Common myeloid progenitor, CD34-positive (primary cell): ENCODE measurements at places on chromosomes 6 and 20.
A peak's percentile ranks its signal among the peaks of the same experiment; 100 is the strongest.

GRCh38 chr20:59701236-59701635 lies 96.9 kb downstream of the PHACTR3 start:
- peaks cover 37% of the 10 kb centered on the region for H3K27me3 ChIP-seq
- no peak overlapping the region for H3K4me3 ChIP-seq
- no peaks in the 10 kb centered on the region for H3K4me1 ChIP-seq
- DNase-seq = no peak
- H3K27ac ChIP-seq = no peak overlapping the region

- no peaks in the 10 kb centered on the region for H3K27me3 ChIP-seq
- no peak overlapping the region for H3K27ac ChIP-seq
- no peak for DNase-seq
- no peaks in the 10 kb centered on the region for H3K4me1 ChIP-seq
- H3K4me3 ChIP-seq = no peak overlapping the region
Measured at GRCh38 chr6:129104560-129104959, 221.6 kb downstream of the LAMA2 start.

DNA sequence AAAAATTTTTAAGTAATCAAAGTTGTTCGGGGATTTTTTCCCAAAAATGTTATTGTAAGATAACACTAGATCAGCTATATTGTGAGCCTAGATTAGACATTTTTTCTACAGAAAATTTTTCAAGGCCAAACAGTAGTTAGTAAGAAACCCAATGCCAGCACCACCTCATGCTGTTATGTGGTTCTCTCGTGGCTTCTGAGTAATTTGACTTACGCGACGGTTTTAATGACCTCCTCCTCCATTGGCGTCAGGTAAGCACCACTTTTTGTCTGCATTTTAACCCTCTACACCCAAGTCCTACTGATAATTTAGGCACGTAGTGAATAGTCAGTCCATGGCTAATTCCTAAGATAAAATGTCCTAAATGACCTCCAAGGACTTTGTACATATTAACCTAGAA lies 9.7 kb downstream of the RPS6KA2 start:
- H3K27ac ChIP-seq = no peak overlapping the region
- H3K36me3 ChIP-seq = no peaks in the 10 kb centered on the region
- no peaks in the 10 kb centered on the region for H3K4me1 ChIP-seq
- H3K27me3 ChIP-seq = no peaks in the 10 kb centered on the region
- DNase-seq = no peak

DNA sequence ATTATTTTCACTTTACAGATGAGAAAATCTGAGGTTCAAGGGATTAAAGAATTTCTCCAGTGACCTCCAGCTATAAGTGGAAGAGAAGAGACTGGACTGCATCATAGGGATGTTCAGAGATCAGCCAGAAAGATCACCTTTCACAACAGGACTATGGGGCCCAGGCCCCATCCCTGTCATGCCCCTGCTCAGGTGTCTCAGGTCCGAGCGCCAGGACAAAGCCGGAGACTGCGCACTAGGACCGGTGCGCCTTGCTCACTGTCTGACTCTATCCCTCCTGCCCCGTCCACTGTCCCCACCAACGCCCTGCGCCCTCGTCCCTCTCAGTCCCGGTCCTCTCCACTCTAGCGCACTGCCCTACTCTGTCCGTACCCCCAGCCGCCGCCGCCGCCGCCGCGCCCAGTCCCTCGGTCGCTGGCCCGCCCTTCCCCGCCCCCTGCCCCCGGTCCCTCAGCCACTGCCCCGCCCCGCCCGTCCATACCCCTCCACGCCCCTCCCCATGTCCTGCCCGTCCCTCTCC lies 521 bp upstream of the RAD21L1 start:
- H3K36me3 ChIP-seq = no peaks in the 10 kb centered on the region
- H3K4me3 ChIP-seq = peak overlapping the region; percentile 10
- DNase-seq = no peak
- no peak overlapping the region for H3K27ac ChIP-seq

- no peak overlapping the region for H3K4me3 ChIP-seq
- H3K4me1 ChIP-seq = peaks cover 70% of the 10 kb centered on the region
- peak; percentile 64 for DNase-seq
- H3K36me3 ChIP-seq = no peaks in the 10 kb centered on the region
- no peak overlapping the region for H3K27ac ChIP-seq
Measured at GRCh38 chr20:38725931-38726803, 1.9 kb downstream of the SLC32A1 start.

DNA sequence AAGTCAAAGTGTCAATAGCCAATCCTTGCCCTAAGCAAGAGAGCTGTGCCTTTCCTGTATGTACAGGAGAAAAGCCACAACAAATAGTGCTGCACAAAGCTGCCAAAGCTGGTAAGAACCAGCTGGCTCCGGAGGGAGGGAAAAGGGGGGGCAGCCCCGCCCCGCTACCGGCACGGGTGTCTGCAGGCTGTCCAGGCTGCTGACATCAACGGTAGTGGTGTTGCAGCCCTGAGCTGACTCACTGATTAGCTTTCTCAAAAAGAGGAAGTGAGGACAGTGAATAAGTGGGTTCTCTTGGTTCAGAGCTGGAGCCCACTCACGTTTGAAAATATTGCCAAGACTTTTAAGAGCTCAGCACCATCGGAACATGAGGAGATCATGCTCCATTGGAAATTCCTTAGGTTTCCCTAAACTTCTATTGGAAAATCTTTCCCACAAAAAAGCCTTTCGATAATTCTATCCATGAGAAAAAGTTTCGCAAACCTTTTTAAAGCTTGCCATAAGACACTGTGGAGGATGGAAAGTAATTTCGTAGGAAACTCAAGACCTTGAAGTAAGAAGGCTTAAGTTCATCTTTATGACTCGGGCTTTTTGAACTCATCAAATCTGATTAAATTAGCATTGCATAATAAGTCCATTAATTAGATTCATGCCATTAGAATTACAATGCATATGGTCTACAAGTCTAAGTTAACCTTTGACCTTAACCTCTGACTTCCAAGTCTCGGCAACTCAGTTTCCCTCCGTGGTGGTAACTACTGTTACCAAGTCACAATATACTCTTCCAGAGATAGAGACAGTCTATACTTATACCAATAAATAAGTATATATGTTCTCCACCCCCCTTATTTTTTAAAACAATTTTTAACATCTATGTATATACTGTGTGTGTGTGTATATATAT lies 67.0 kb downstream of the TNFRSF21 start:
- DNase-seq = peak; percentile 96
- H3K4me3 ChIP-seq = no peak overlapping the region
- H3K36me3 ChIP-seq = no peaks in the 10 kb centered on the region
- H3K27ac ChIP-seq = no peak overlapping the region
- H3K4me1 ChIP-seq = peaks cover 76% of the 10 kb centered on the region

- peak; percentile 83 for DNase-seq
- no peaks in the 10 kb centered on the region for H3K36me3 ChIP-seq
- no peaks in the 10 kb centered on the region for H3K27me3 ChIP-seq
- H3K4me1 ChIP-seq = no peaks in the 10 kb centered on the region
- H3K4me3 ChIP-seq = no peak overlapping the region
Measured at GRCh38 chr6:53623497-53623896, 42.1 kb downstream of the KLHL31 start.

DNA sequence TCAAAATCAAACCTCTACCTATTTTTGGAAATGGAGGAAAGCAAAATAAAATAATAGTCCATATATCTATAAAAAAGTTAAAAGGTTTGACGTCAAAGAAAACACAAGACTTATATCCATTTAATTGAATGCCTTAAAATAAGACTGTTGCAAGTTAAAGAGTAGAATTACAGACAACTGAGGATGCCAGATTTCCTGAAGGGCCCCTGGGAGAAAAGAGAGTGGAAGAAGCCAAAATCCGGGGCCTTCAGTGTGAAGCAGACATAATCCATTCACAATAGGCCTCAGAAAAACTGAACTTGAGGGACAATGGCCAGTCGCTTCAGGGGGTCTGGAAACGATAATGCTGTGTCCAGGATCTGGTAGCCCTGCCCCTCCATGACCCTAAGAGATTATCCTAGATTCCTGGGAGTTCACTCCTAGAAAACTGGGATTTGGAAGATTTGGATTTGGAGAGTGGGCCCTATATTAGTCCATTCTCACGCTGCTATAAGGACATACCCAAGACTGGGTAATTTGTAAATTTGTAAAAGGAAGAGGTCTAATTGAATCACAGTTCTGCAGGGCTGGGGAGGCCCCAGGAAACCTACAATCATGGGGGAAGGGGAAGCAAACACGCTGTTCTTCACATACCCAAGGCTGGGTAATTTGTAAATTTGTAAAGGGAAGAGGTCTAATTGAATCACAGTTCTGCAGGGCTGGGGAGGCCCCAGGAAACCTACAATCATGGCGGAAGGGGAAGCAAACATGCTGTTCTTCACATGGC lies 94.0 kb upstream of the SLC2A12 start:
- no peak for DNase-seq
- H3K4me3 ChIP-seq = no peak overlapping the region
- H3K27ac ChIP-seq = no peak overlapping the region
- no peaks in the 10 kb centered on the region for H3K36me3 ChIP-seq

DNA sequence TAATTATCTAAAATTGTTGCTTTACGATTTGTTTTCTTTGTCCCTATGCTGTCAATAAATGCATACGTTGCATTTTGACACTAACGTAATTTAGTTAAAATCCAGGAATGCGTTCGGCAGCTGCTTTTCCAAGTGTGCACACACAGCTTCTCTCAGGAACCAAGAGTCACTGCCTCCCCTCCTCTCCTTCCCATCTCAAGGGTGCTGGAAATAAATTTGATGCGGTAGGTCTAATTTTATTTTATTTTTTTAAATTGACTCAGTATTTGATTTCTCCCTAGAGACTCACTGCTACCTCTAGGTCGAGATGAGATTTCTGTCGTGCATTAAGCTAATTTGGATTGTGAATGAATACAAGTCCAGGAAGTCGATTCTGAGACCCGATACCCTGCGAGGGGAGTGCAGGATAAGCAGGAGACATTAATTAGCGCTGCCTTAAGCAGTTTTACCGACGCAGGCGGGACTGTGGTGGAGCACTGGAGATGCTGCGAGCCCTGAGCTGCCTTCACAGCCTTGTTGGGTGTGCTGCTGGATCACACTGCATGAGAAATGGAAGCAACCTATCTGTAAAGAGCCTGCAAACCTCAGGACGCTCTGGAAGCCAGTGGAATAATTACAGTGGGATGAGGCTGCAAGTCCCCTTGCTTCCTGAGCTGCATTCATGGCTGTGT lies 381.2 kb downstream of the C6orf118 start:
- H3K27me3 ChIP-seq = no peaks in the 10 kb centered on the region
- H3K4me1 ChIP-seq = no peaks in the 10 kb centered on the region
- H3K36me3 ChIP-seq = no peaks in the 10 kb centered on the region
- no peak for DNase-seq

- no peak overlapping the region for H3K4me3 ChIP-seq
- no peak overlapping the region for H3K27ac ChIP-seq
- no peak for DNase-seq
- no peaks in the 10 kb centered on the region for H3K27me3 ChIP-seq
- no peaks in the 10 kb centered on the region for H3K36me3 ChIP-seq
Measured at GRCh38 chr6:56915832-56916231, 39.1 kb upstream of the BEND6 start.

GRCh38 chr20:8526610-8527009 lies 394.5 kb downstream of the PLCB1 start:
- no peak overlapping the region for H3K4me3 ChIP-seq
- peaks cover 14% of the 10 kb centered on the region for H3K4me1 ChIP-seq
- H3K27me3 ChIP-seq = no peaks in the 10 kb centered on the region
- no peak for DNase-seq

GRCh38 chr6:141301779-141302178 lies 830.9 kb upstream of the GJE1 start:
- DNase-seq = no peak
- no peaks in the 10 kb centered on the region for H3K36me3 ChIP-seq
- H3K27ac ChIP-seq = no peak overlapping the region
- H3K4me3 ChIP-seq = no peak overlapping the region
- H3K4me1 ChIP-seq = no peaks in the 10 kb centered on the region

GRCh38 chr6:88177961-88178464 lies 11.9 kb upstream of the CNR1 start:
- H3K27ac ChIP-seq = no peak overlapping the region
- H3K36me3 ChIP-seq = no peaks in the 10 kb centered on the region
- H3K4me3 ChIP-seq = no peak overlapping the region
- no peaks in the 10 kb centered on the region for H3K27me3 ChIP-seq
- no peaks in the 10 kb centered on the region for H3K4me1 ChIP-seq
- peak; percentile 41 for DNase-seq

DNA sequence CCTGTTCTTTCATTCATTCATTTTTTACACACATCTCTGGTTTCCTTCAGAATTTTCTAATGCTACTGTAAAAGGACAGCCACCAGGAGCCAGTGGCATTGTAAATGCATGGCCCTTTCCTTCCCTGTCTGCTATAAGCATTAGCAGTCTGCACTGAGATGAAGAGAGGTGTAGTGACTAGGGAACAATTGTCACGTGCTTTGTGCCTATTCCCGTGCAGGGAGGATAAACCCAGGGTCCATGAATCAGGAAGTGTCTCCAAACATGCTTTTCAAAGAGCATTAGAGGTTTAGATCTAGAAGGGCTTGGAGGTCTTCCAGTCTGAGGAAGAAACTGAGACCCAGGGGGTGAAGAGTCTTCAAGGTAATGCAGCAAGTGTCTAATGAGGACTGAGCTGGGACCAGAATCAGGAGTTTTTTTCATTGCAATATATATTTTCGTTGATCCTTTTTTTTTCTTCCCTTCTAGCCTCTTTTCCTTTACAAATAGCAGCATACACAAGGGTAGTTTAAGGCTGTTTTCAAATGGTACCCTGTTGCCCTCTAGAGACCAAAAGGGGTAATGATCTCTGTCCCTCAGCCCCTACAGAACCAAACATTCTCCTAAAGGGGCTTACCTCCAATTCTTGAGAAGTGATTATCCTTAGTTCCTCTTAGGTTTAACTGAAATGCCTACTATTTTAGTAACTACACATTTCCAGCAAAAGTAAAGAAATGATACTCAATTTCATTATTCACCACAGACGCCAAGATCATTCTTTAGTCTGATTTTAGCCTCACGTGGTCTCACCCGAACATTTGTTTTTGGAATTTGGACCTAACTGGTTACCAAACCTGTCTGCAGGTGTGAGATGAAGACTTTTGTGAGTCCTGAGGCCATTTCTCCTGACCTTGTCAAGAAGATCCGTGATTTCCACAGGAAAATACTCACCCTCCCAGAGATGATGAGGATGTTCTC lies 6.6 kb downstream of the TRIM15 start:
- peaks cover 19% of the 10 kb centered on the region for H3K4me1 ChIP-seq
- no peaks in the 10 kb centered on the region for H3K36me3 ChIP-seq
- no peak overlapping the region for H3K4me3 ChIP-seq
- DNase-seq = peak; percentile 80

- no peaks in the 10 kb centered on the region for H3K27me3 ChIP-seq
- no peak overlapping the region for H3K4me3 ChIP-seq
- H3K4me1 ChIP-seq = peaks cover 23% of the 10 kb centered on the region
- peaks cover 17% of the 10 kb centered on the region for H3K36me3 ChIP-seq
- H3K27ac ChIP-seq = no peak overlapping the region
Measured at GRCh38 chr6:15477746-15478145, 185.1 kb downstream of the DTNBP1 start.

- peaks cover 4% of the 10 kb centered on the region for H3K27me3 ChIP-seq
- no peaks in the 10 kb centered on the region for H3K36me3 ChIP-seq
- H3K4me3 ChIP-seq = no peak overlapping the region
- DNase-seq = no peak
- no peaks in the 10 kb centered on the region for H3K4me1 ChIP-seq
Measured at GRCh38 chr6:106913676-106914280, 60.8 kb downstream of the CD24 start.
